ENCODE measurements at places on chromosomes 16 and 17.

DNA sequence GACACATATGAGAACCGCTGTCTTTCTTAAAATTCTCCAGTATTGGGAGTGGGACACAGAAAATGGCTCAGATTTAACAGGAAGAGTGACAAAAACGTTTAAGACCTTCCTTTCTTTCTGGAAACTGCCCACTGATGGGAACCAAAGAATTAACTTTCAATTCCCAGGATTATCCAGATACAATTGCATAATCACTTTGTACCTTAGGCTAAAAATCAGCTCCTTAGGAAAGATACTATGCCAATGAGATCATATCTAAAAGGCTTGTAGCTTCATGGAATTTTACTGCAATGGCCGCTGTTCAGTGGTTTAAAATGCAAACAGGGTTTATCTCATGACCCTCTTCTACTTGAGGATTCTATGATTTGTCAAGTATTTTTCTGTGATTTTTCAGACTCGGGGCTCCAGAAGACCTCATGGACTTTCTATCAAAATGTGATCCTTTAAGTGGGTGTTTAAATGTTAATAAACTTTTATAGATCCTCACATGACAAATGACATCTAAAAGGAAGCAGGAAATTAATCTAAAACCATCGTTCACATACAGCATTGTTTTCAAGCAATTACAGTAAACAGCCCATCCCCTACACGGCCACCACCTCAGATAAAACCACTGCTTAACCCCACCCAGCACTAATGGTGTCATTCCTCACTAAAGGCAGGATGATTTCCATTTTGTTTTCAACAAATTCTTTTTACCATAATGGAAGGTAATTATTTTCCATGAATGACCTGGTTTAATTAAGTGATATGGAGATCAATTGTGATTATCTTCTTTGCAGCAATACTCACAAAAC lies 31.6 kb upstream of the ERN1 start:
- no peak for DNase-seq

DNA sequence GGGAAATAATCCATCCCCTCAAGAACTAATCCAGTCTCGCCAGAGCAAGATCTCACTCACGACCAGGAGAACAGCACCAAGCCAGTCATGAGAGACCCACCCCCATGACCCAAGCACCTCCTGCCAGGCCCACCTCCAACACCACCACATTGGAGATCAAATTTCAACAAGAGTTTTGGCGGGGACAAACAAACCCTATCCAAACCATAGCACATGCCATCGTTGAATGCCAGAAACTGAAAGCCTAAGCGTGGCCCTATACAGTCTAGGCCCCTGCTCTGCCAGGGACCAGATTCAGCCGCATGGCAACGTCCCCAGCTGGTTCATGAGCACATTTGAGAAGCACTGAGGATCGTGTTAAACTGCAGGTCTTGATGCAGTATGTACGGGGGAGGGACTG lies 57.3 kb downstream of the AXIN2 start:
- DNase-seq, result no peak

DNA sequence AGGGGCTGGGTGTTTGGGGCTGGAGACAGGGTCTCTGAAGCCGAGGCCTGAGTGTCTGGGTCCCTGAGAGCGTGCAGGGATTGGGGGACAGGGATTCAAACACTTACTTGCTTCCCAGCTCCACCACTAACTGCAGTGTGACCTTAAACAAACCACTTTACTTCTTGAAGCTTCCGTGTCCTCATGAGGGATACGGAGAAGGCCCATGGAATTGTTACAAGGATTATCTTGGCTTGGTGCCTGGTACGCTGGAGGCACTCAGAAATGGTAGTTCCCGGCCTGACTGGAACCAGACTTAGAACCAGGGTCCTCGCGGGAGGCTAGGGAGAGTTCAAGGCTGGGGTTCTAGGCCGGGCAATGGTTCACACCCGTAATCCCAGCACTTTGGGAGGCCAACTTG lies 2.9 kb upstream of the CXCL16 start:
- DNase-seq, result no peak

GRCh38 chr16:52529226-52529625 lies 17.7 kb downstream of the TOX3 start:
- DNase-seq, result no peak

All from mucosa of gallbladder (tissue), 1 donor.